ENCODE measurements at places on chromosomes 7 and 10.

DNA sequence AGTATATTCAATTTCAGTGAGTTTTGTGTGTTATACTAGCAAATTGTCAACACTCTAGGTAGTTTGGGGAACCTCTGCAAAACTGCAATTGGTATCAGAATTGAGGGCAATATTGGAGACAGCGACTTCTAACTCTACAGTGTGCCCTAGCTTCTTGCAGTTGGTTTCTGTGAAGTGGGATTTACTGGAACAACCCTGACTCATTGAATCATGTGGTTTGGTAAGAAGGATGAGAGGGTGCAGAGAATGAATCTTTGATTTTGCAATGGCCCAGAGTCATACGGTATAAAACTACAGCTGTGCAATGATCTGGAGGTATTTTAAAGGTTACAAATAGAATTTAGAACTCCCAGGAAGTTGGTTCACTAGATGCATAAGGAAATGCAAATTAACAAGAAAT, 129.1 kb upstream of the PPP1R3A start:
- DNase-seq: peak; percentile 65

DNA sequence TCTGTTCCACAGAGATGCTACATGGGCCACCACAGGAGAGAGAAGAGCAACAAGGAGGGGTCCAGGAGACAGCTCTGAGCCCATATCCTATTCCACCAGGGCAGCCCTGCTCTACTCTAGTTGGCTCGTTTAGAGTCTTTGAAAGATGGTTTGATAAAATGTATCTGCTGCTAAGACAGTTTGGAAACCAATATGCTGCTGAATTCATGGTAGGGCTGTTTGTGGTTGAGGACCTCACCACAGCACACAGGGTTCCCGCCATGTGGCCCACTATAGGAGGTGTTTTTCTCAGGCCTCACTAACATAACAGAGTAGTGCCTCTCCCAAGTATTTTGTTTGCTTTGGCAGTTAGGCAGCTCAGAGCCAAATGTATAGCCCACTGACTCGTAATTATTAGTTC, 35.8 kb upstream of the ZC3HAV1L start:
- no peak for DNase-seq

DNA sequence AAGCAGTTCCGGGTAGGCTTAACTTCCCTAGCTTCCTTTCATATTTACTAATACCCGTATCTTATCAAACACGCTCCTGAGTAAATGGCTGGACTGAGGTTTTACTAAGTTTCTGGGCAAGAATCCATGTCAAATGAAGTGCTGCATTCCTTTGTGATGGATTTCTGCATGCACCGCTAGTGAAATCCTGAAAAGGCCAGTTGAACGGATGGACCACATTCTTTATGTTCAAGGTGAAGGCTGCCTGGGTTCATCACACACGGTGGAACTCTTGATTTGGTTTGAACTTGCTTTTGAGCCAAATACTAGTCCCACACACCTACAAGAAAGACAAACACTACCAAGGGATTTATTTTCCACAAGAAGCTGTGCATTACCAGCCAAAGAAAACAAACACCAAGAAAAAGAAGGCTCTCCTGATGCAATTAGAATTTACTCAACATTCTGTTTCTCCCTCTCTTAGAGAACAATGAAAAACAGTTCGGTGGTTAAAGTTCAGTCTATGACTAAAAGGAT, 255.0 kb upstream of the SEMA3C start:
- peak; percentile 88 for DNase-seq

GRCh38 chr7:69276011-69276729, 322.1 kb upstream of the AUTS2 start:
- peak; percentile 12 for DNase-seq

GRCh38 chr10:3635697-3636096, 149.3 kb downstream of the KLF6 start:
- no peak for DNase-seq

DNA sequence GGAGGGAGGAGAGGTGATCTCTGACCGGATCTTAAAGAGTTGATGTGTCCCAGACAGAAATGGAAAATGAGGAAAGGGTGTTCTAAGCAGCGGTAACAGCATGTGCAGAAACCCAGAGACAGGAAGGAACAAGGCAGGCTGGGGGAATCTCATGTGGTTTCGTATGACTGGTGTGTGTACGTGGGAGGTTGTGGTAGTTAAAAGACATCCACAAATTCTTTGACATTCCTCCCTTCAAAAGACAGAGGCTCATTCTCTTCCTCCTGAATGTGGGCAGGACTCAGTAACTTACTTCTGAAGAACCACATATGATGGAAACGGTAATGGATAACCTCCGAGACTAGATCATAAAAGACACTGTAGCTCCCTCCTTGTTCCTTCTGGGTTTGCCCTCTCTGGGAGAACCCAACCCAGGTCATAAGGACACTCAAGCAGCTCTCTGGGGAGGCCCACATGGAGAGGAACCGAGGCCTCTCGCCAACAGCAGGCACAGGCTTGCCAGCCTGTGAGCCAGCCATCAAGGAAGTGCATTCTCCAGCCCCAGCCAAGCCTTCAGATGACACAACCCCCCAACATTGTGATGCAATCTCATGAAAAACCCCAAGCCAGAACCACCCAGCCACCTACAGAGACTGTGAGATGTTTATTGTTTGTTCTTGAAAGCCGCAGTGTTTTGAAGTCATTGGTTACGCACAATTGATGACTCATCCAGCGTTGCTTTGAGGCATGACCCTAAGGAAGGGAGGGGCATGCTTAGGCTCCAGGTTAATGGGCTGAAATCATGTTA, 116.0 kb downstream of the SLIT1 start:
- peak; percentile 55 for DNase-seq

DNA sequence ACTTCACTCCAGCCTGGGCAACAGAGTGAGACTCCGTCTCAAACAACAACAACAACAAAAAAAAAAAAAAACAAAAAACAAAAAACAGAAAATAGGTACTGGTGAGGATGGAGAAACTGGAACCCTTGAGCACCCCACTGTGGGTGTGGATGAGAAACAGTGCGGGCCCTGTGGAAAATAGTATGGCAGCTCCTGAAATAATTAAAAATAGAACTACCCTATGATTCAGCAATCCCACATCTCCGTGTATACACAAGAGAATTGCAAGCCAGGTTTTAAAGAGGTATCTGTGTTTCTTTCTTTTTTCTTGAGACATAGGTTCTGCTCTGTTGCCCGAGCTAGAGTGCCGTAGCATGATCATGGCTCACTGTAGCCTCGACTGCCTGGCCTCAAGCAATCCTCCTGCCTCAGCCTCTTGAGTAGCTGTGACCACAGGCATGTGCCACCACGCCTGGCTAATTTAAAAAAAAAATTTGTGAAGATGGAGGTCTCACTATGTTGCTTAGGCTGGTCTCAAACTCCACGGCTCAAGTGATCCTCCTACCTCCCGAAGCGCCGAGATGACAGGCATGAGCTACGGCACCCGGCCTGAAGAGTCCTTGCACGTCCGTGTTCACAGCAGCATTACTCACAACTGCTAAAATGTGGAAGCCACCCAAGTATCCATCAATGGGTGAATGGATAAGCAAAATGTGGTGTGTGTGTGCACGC, 39.5 kb downstream of the EBF3 start:
- no peak for DNase-seq

DNA sequence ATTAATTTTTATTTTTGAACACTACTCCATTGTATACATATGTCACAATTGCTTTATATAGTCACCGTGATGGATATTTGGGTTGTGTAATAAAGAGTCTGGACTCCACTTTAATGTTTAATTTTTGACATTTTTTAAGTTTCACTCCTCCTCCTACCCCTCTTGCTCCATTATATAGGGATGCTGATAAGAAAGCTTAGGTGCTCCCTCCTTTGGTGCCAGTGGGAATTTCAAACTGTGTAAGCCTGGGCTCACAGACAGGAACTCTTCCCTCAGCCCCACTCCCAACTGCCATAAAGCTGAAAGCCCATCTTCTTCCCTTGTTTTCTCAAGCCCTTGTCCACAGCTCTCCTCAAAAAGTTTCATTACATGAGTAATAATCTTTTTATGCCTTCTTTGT, 47.6 kb downstream of the TWIST1 start:
- peak; percentile 17 for DNase-seq

GRCh38 chr7:66142996-66143395, 28.3 kb downstream of the CRCP start:
- DNase-seq: no peak

- DNase-seq: no peak
Measured at GRCh38 chr10:91690996-91691676, 58.3 kb upstream of the PPP1R3C start.

DNA sequence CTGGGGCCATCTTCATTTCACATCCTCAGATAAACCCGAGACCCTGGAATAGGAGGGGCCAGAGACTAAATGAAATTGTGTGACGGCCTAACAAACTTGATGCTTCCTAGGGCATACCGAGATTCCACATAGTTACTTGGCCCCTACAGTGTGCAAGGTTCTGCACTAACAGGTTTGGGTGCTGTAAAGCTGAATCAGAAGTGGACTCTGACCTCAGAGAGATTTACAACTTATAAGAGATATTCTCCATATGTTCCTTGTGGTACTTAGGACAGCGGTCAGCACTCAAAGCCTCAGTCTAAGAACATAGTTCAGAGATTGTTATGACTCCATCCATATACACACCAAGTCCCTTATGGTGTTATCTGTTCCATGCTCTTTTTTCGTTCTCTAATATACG, 55.1 kb upstream of the FHIP2A start:
- no peak for DNase-seq

GRCh38 chr7:140342727-140343514, 55.4 kb downstream of the SLC37A3 start:
- DNase-seq: peak; percentile 20

DNA sequence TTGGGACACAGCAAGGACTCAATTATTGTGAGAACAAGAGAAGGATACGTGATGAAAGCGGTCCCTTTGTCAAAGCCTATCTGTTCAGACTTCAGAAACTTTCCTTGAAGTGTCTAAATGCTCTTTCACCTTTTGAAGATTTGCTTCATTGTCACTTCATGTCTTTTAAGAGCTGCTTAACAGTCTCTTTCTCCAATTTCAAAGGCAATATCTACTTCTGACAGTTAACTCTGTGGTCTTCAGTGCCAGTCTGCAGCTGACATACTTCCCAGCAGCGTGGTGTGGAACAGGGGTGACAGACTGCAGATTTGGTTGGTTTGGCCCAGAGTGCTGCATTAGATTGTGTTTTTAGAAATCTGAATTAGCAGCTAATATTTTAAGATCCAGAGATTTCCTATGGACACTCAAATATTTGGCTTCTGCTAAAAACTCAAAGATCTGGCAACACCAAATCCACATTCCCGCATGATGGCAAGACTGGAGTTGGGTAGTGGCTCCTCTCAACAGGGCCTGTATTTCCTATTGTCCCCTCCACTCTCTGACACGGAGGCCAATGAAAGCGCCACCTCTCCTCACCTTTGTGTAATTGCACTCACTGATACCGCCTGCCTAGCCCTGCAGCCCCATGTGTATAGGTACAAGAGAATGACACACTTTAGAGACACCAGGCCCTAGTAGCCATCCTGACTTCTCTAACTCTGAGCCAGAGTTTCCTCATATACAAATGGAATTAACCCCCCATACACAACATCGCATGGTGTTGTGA, 11.5 kb downstream of the SCRN1 start:
- DNase-seq: peak; percentile 18

GRCh38 chr10:95759233-95759826, 3.4 kb downstream of the ENTPD1 start:
- no peak for DNase-seq

DNA sequence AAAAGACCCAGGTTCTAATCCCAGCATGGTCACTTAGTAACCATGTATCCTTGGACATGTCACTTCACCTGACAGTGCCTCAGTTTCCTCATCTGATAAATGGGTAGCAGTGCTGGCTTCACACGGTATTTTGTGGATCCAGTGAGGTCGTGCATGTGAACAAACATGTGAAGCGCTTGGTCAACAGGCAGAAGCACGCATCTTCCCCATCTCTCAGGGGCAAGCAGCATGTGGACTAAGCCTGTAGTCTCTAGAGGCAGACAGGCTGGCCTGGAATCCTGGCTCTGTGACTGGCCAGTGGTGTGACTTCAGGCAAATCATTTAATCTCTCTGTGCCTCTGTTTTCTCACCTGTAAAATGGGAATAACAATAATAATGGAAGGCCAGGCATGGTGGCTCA, 115.8 kb downstream of the C10orf105 start:
- DNase-seq: no peak

DNA sequence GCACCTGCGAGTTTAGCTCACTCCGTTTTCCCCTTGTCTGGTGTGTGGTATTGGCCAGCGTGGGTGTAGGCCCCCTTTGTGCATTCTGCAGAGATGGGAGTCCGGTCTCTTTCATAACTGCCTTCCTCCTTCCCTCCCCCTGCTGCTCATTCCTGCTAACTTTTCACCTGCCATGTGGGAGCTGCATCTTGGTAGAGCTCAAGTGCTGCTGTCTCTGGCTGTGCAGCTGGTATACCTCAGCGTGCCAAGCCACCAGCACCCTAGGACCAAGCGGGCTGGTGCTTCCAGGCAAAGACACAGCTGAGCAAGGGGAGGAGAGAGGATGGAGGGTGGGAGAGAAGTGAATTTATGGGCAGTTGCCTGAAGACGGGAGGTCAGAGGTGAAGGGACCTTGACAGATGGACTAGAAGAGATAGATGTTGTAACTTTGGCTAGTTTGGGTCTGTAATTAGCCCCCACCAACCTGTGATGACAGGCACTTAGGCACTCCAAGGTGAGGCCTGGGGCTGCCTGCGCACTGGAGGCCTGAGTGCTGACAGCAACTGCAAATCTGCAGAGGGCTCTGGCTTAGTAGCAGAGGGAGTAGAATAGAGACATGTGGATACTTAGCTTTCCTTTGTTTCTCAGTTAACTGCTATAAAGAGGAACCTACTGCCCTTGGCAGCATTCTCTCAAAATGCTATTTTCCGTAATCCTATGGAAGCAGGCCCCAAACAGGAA, 148.8 kb upstream of the AGK start:
- DNase-seq: no peak

DNA sequence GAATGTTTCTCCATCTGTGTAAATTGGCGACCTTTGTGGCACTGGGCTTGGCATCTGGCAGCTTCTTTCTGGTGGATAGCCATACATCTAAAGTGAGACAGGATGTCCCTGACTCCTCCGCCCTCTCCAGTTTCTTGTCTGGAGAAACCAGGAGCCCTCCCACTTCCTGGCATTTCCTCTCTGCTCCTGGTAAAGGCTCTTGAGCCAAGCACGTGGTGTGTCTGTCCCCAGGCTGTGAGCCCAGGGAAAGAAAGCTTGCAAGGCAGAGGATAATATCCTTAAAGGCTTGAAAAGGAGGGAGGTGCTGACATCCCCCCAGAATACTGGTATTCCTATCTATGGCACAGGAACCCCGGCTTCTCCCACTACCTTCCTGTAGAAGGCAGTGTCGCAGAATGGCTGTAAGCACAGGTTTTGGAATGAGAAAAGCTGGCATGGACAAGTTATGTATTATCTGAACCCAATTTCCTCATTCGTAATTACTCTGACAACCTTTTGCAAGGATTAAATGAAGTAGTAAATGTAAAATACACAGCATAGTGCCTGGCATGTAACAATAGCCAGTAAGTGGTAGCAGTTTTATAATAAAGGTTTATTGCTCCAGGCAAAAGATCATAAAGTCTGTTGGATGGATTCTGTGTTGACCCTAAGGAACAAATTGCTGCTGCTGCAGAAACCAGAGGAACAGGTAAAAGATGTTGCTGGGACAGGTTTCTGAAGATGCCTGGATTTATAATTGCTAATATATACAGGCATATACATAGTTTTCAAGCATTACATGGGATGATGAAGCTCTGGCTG, 11.8 kb upstream of the ACSL5 start:
- DNase-seq: peak; percentile 92

GRCh38 chr7:159137906-159138305, 6.8 kb downstream of the VIPR2 start:
- DNase-seq: no peak
